ENCODE measurements at places on chromosomes 4 and X. TPM values are rescaled to one million over a fixed set of nuclear protein-coding genes. Genes with fewer than 3 reads are reported as not detected.

Gene DCAF4L1
- total RNA-seq, result 0.48 TPM

- DNase-seq, result no peak
These were observed 619.2 kb upstream of the GNPDA2 start for GRCh38 chr4:45345558-45345957.

Gene STPG2
- total RNA-seq, result 0.65 TPM

GRCh38 chr4:88967883-88968331 is 89.1 kb downstream of the FAM13A start:
- no peak for DNase-seq

- peak; percentile 88 for DNase-seq
These were observed 125.7 kb upstream of the NAP1L5 start for GRCh38 chr4:88823058-88823919.

Gene STATH
- total RNA-seq, result not detected

DNA sequence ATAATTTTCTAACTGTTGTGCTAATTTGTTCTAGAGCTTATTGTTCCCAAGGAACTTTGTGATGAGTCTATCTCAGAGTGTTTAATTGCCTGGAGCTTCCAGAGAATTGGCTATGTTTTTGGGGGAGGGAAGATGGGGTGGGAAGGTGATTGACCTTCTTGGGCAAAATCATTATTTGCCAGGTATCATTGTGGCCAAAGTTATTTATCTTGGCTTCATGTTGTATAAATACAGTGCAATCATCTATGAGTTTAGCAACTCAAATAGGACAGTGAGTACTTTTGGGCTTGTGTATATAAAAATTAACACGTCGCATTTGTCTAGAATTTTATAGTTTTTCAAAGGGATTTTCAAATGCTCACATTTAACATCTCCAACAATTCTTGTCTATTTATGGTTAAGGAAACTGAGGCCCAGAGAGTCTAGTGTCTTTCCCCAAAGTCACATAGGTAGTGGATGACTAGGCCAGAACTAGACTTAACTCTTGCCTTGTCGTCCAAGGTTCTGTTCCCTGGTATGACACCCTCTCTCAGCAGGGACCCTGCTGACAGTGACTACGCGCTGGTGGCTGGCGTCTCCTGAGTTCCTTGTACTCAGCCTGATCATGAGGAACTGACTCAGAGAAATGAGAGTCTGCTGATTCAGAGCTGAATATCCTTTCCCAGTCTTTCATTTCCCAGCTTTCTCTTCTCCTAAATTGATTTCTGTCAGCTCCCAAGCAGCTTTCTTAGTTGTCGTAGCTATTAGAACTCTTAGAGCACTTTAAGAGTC is 27.7 kb downstream of the FNIP2 start:
- DNase-seq, result peak; percentile 78

DNA sequence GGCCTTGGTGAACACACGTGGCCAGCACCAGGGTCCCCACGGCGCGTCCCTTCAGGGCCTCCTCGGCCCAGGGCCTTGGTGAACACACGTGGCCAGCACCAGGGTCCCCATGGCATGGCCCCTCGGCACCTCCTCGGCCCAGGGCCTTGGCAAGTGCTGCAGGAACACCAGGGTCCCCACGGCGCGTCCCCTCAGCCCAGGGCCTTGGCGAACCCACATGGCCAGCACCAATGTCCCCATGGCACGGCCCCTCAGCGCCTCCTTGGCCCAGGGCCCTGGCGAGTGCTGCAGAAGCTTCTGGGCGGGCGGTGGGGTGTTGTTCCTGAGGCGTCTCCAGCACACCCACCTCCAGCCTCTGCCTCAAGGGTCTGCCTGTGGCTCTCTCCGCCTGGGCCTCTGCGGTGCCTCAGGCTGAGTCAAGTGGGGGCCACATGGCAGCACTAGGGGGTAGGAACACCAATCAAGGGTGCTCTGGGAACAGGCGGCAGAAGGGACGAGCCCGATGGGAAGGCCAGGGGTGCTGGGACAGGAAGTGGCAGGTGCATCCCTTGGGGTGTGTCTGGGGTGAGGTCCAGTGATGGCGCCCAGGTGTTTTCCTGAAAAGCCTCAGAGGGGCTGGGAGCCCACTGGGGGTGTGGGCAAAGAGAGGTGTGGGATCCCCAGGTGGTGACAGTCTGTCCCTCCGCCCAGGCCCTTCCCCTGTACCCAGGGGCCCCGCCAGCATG is 41.8 kb upstream of the CPLX1 start:
- DNase-seq, result no peak
